ENCODE measurements at places on chromosomes 6 and 20.

DNA sequence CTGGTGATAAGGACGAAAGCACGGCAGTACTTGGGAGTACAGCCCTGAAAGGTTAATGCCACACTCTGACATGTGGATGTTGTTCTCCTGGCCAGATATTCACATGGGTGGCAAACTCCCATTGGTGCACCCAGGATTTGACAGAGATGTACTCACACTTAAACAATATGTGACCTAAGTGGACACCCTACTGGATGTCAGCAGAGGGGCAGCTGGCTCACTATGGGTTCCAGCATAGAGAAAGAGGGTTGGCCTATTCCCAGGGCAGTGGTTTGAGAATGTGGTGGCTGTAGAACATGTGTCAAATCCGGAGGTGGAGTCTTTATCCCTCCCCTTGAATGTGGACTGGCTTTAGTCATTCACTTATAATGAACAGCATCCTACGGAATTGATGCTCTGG lies 333.2 kb downstream of the DHX35 start:
- DNase-seq: no peak

- no peak for DNase-seq
These were observed 10.0 kb downstream of the PTK7 start for GRCh38 chr6:43086022-43086658.

- no peak for DNase-seq
These were observed 112.9 kb upstream of the PHACTR1 start for GRCh38 chr6:12603673-12604049.

DNA sequence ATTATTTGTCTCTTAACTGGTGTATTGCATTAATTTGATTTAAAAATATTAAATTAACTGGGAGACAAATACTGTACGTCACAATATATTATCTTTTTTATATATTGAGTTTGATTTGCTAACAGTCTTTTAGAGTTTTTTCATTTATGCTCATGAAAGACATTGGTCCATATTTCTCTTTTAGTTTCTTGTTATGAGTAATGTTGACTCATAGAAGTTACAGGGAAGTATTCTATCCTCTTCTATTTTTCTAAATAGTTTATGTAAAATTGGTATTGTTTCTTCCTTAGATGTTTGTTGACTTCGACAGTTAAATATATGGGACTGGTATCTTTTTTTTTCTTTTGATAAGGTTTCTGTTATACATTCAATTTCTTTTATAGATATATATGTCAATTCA lies 1115.6 kb upstream of the CITED2 start:
- DNase-seq: no peak

DNA sequence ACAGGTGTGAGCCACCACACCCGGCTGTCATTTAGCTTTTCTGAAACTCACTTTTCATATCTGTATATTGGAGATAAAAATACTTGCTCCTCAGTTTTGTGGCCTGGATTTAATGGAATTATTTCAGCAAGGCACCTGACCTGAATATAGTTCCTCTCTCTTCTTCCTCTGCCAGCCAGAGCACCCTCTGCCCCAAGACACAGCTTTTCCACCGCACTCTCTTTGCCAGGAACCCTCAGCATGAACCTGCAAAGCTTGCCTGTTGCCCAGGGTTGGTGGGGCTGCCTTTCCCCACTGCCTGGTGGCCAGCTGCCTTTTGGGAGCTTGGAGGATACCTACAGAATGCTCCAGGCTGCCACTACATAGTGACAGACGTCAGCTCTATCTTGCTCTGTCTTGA lies 3.1 kb downstream of the GTSF1L start:
- no peak for DNase-seq

GRCh38 chr6:48141975-48142374 lies 31.0 kb upstream of the PTCHD4 start:
- DNase-seq: no peak

GRCh38 chr6:157134402-157135047 lies 188.8 kb downstream of the TMEM242 start:
- DNase-seq: peak; percentile 21

- DNase-seq: peak; percentile 60
These were observed 10.9 kb upstream of the ZNF831 start for GRCh38 chr20:59152559-59153354.

DNA sequence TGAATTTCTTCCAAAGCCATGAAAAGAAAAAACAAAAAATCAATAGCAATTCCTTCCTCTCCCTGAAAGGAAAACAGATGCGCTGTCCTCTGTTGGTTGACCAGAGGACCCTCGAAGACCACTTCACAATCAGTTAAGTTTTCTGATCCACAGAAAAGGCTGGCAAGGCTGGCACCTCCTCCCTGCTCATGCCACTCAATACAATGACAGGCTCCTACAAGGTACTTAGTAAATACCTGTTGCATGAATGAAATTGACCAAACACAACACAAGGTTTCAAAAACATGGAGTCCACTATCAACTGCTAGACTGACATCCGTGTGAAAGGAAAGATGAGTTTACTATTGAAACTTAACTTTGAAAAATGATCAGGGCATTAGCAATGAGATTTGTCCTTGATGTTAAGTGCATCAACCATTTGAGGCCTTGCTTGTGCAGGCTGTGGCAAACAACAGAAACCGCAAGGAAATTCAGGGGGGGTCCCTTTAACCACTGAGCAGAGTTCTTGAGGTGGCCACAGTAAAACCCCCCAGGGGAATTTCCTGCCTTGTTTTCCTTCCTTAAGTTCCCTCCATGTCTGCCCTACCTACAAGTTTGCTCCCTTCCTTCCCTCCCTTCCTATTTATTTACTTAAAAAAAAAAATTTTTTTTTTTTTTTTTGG lies 27.9 kb upstream of the RTF2 start:
- DNase-seq: no peak
